ENCODE measurements at places on chromosomes 5 and 9.

DNA sequence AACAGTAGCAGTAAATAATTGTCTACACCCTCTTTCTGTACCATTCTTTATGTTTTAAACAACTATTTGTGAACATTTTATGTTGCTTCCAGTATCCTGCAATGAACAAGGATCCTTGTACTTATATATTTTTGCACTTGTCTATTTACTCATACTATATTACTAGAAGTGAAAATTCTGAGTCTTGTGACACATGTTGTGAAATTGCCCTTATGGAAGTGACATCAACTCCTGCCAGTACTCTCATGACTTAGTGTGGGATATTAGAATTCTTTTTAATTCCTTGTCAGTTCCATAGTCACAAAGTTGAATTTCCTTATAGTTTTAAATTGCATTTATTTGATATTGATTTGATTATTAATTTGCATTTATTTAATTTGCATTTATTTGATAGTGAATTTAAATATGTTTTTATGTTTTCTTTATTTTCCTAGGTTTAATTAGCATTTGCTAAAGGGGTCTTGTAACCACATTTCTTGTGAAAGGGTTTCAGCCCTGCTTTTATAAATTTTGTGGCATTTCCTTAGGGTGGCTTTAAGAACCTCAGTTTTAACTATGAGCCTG lies 27.7 kb downstream of the PARP8 start:
- no peak for DNase-seq

- no peak for DNase-seq
Observed at GRCh38 chr5:54083851-54084250, 226.5 kb downstream of the ARL15 start.

GRCh38 chr5:75037106-75037505 lies 15.3 kb downstream of the GCNT4 start:
- DNase-seq, result no peak

- DNase-seq, result no peak
Observed at GRCh38 chr5:142637871-142638270, 48.0 kb downstream of the FGF1 start.

DNA sequence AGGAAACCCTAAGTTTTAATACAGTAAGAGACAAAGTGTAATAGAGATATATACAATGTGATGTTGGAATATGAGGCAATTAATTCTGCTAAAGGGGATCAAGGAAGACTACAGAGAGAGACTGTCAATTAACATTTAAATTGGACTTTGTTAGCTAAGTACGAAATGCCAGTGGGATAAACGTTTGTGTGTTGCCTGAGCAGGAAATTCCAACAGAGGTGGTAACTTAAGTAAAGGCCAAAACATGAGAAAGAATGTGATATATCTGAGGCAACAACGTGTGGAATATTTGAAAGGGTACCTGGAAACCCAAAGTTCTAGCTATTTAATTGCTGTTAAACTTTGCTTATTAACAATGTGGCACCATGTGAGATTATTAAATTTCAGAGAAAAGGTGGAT lies 1666.9 kb upstream of the WWC1 start:
- no peak for DNase-seq

GRCh38 chr5:19986806-19987205 lies 1.2 kb downstream of the CDH18 start:
- DNase-seq, result no peak

GRCh38 chr9:114962809-114963208 lies 32.4 kb upstream of the TNFSF8 start:
- peak; percentile 29 for DNase-seq

Measured in OCI-LY7 (cell line).